ENCODE measurements at places on chromosomes 11 and 22. TPM values are rescaled to one million over a fixed set of nuclear protein-coding genes. Genes with fewer than 3 reads are reported as not detected.

The FAM180B gene
- not detected for total RNA-seq

The LRRC74B gene
- under 0.01 TPM for total RNA-seq

The TMEM191B gene
- total RNA-seq = 1.2 TPM

The MFRP gene
- not detected for total RNA-seq

The SUSD2 gene
- total RNA-seq = 0.72 TPM

The NCR3LG1 gene
- total RNA-seq = 26.5 TPM

The CNIH2 gene
- total RNA-seq = under 0.01 TPM

The CLDN25 gene
- not detected for total RNA-seq

The PSMD13 gene
- 117 TPM for total RNA-seq

The RAPSN gene
- 0.29 TPM for total RNA-seq

The CCDC87 gene
- 1.1 TPM for total RNA-seq

The KIRREL3 gene
- 4.4 TPM for total RNA-seq

The TCN2 gene
- total RNA-seq = 18.8 TPM

The NTM gene
- 92.8 TPM for total RNA-seq

The PVALB gene
- total RNA-seq = not detected

The TSSK2 gene
- total RNA-seq = not detected

The SLCO2B1 gene
- total RNA-seq = under 0.01 TPM

The TRPM5 gene
- under 0.01 TPM for total RNA-seq

The KCNJ1 gene
- not detected for total RNA-seq

The NDUFV1 gene
- 158 TPM for total RNA-seq

The HIRA gene
- 22.1 TPM for total RNA-seq

The PTH gene
- not detected for total RNA-seq

The SERGEF gene
- 26.8 TPM for total RNA-seq

The TRIM77 gene
- not detected for total RNA-seq

The RAG1 gene
- total RNA-seq = 0.36 TPM

The BET1L gene
- 24.6 TPM for total RNA-seq

The ADSL gene
- total RNA-seq = 120 TPM

The OR8B2 gene
- total RNA-seq = not detected

The RFPL1 gene
- total RNA-seq = not detected

The KCNQ1 gene
- not detected for total RNA-seq

The OR52E8 gene
- total RNA-seq = not detected

The C1QTNF4 gene
- not detected for total RNA-seq

The ADAMTS15 gene
- total RNA-seq = 4.3 TPM

The GLYAT gene
- total RNA-seq = not detected

The RBMXL2 gene
- not detected for total RNA-seq

The MPZL3 gene
- 1.8 TPM for total RNA-seq

The IL18 gene
- total RNA-seq = 0.59 TPM

The ZNF70 gene
- 6.5 TPM for total RNA-seq

The RANBP1 gene
- total RNA-seq = 78.4 TPM

The HORMAD2 gene
- under 0.01 TPM for total RNA-seq

The CADM1 gene
- 71.6 TPM for total RNA-seq

The ADM2 gene
- 9.1 TPM for total RNA-seq

The PATE2 gene
- 0.36 TPM for total RNA-seq

The WT1 gene
- total RNA-seq = under 0.01 TPM

The KBTBD4 gene
- total RNA-seq = 26.8 TPM

The PRSS23 gene
- 826 TPM for total RNA-seq

The OR52H1 gene
- 0.29 TPM for total RNA-seq

The RAB39A gene
- total RNA-seq = not detected

The OR51E2 gene
- total RNA-seq = not detected

The MUC2 gene
- not detected for total RNA-seq

The ACRV1 gene
- not detected for total RNA-seq

The AAMDC gene
- total RNA-seq = 15.6 TPM

The VSIG2 gene
- total RNA-seq = not detected

The JHY gene
- total RNA-seq = 12.7 TPM
